ENCODE measurements at places on chromosomes 1 and 21. TPM values are rescaled to one million over a fixed set of nuclear protein-coding genes. Genes with fewer than 3 reads are reported as not detected.

The DMRTA2 gene
- total RNA-seq: not detected

- no peak for DNase-seq
Observed at GRCh38 chr1:202046748-202047708, 36.6 kb downstream of the ELF3 start.

DNA sequence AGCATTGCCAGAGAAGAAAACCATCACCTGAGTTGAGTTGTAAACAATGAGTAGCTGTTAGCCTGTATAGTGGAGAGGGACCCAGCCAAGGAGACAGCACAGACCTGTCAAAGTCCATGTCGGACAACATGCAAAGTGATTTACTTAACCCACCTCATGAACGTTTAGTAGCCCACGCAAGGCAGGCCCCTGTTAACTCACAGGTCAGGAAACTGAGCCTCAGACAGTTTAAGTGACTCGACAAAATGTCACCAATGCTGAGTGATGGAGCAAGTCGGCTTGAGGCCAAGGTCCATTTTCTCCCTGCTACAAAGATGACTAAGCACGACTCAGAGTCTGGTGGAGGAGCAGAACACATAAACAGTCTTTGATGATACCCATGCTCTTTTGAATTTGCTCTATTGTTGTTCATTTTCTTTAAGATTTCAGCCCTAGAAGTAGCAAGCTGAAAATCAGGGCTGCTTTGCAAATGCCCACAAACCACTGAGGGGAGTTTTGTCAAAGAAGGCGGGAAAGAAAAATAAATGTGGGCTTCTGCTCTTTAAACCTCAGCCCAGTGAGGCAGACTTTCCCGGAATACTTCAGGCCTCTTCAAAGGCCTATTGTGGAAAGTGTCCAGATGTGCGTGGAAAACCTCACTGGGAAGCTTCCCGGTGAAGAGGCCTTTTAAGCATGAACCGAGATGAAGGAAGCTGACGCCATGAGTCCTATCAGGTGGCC, 83.8 kb upstream of the HOOK1 start:
- DNase-seq: peak; percentile 93

GRCh38 chr1:114353262-114353661, 157.7 kb downstream of the TRIM33 start:
- DNase-seq: peak; percentile 77

DNA sequence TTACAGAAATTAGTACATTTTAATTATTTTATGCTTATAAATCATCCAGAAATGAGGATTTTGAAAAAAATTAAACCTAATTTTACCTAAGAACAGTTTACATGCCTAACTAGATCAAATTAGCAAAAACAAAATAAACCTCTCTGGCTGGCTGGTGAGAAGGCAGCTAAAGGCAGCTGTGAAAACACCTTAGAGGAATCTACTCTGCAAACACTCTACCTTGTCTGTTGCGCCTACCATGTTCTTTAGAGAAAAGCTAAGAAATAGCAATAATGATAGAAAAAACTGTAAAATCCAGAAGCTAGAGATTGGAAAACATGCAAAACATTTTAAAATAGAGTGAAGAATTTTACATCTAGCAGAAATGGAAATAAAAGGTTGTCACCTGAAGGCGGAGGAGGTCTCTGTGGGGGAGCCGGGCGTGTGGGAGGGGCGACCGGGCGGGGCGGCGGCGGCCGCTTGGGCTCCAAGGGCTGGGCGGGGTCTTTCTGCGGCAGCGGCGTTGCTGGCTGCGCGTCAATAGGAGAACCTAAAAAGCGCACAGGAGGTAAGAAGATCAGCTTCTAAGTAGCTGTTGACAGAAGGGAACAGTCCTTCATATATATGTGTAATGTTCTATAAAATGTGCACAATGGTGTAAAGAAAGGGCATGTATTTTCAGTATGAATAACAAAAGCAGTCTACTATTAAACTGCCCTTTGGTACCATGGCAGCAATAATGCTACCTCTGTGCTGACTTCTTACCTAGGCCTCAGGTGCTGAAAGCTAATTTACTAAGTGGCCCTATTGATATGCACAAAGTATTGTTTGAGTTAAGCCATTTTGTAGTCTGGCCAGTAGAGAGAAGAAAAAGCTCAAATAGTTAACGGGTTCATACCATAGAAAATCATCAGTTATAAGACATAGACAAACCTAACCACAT, 33.3 kb upstream of the CFAP298 start:
- DNase-seq: no peak

DNA sequence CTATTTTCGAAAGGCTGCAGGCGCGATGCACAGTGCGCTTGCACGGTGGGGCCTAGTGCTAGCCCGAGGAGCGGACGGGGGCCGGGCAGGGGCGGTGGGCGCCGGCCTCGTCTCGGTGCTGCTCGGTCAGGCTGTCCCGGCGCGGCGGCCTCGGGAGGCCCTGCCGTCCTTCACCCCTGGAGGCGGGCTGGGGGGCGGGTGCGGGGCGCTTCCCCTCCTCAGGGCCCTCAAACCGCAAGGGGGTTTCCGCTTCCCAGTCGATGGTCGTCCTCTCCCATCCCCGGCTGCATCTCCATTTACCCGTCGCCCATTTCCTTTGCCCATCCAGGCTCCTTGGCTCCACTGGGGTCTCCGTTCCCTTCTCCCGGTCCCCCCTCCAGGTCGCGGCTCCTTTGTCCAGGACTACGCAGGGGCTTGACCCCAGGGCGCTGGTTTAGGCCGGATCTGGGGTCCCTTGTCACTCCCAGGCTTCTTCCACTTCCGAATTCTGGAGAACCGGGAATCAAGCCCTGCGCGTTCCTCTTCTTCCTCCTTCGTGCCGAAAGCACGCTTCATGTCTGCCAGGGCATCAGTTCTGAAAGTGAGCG, 196.3 kb upstream of the LMO4 start:
- no peak for DNase-seq

The RLF gene
- 9.0 TPM for total RNA-seq

The KAZN gene
- total RNA-seq: 2.5 TPM

GRCh38 chr1:223712850-223713474, 623 bp downstream of the CAPN2 start:
- DNase-seq: no peak

The ITGB2 gene
- total RNA-seq: 1.8 TPM

DNA sequence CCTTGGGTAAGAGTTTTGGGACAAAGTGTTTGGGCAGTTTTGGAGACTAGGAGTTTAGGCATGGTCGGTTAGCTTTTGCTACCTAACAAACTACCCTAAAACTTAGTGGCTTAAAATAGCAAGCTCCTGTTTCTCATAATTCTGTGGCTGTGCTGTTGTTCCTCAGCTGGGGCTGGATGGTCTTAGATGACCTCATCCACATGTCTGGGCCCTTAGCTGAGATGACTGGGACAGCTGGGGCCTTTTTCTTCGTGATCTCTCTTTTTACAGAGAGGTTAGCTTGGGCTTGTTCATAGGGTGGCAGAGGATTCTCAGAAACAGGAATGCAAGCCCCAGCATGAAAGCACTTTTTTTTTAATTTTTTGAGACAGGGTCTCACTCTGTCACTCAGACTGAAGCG, 6.6 kb downstream of the ATP1A4 start:
- no peak for DNase-seq

DNA sequence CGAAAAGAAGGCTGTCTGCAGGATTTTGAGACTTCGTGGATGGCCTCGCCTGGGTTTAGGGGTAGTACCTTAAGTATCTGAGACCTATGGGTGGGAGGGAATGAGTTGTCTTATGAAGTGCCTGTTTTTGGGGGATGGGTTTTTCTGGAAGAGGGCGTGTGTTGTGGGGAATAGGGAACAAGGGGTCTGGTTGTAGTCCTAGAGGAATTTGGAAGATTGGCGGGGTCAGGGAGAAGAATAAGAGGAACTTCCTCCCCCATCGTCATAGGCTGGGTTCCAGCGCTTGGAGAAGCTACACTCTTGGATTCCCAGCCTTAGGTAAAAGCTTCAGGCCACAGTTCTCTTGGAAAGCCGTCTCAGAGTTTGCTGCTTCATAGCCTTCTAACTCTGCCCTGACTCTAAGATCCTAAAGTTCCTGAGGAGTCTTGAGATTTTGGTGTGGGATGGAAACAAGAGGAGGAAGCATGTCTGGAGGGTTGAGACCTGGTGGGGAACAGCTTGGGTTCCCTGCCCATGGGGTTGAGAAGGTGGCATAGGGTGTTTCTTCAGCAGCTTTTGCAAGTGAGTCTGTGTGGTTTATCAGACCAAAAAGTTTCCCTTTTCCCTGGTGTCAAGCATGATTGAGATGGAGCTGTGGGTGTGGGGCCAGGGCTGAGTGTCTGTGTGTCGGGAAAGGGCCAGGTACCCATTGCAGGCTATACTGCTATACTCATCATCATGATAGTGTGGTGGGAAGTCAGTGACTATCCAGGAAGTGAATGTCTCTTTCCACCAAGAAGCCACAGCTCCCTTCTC, 1.8 kb downstream of the VANGL2 start:
- no peak for DNase-seq

- DNase-seq: no peak
Observed at GRCh38 chr1:219354962-219355361, 181.3 kb downstream of the LYPLAL1 start.

DNA sequence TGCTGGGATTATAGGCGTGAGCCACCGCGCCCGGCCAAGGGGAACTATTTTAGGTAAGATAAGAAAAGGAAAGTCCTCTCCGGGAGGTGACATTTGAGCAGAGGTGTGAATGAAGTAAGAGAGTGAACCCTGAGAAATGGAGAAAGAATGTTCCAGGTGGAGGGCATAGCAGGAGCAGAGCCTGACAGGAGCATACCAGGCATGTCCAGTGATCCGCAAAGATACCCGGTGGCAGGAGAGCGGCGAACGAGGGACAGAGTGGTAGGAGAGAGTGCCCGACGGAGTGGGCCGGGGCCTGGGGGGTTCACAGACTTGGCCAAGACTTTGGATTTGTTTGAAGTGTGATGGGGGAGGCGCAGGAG, 7.9 kb upstream of the RPS6KA1 start:
- no peak for DNase-seq

DNA sequence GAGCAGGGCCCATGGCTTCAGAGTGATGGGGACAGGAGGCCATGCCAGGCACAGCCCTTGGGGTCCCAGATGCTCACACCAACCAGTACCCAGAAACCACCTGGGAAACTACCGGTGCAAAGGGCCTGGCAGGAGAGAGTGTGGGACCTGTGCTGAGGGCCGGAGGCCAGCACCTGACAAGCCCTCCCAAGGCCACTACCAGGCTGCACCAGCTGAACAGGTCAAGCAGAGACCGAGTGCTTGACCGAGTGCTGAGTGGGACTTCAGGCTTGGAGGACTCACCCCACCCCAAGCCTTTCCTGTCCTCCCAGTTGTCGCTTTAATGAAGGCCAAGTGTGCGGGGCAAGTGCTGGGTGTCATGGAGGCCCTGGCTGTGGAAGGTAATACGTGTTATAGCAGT, 36.5 kb downstream of the SNAP47 start:
- no peak for DNase-seq

GRCh38 chr21:42081138-42081537, 10.0 kb downstream of the UMODL1 start:
- DNase-seq: no peak
